ENCODE measurements at places on chromosomes 1 and 21. TPM values are rescaled to one million over a fixed set of nuclear protein-coding genes. Genes with fewer than 3 reads are reported as not detected.

- DNase-seq = no peak
- H3K36me3 ChIP-seq = peaks cover 3% of the 10 kb centered on the region
- no peaks in the 10 kb centered on the region for H3K4me1 ChIP-seq
- peak overlapping the region; percentile 18 for H3K27ac ChIP-seq
Measured at GRCh38 chr1:59332983-59333382, 36.1 kb downstream of the FGGY start.

Gene OR2T33
- not detected for polyA plus RNA-seq

DNA sequence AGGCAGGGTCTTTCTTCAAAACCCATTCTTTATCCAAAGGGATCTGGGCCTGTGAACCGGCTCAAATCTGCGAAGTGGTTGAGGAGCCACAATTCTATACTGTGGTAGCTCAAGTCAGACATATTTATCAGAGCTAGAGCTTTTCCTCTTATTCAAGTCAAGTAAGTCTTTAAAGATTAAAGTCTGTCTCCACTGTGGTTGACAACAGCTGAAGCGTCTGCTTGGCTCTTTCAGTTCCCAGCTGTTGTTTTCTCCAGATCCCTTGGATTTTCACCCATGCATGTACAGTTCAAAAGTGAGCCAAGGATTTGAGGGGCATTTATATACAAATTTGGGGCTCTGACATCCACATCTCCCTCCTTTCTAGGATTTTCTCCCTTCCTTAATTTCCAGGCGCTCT is 66.9 kb downstream of the C1orf185 start:
- DNase-seq = no peak
- no peak overlapping the region for H3K27ac ChIP-seq
- no peak overlapping the region for H3K4me3 ChIP-seq
- H3K36me3 ChIP-seq = no peaks in the 10 kb centered on the region
- H3K4me1 ChIP-seq = no peaks in the 10 kb centered on the region
- no peaks in the 10 kb centered on the region for H3K27me3 ChIP-seq

DNA sequence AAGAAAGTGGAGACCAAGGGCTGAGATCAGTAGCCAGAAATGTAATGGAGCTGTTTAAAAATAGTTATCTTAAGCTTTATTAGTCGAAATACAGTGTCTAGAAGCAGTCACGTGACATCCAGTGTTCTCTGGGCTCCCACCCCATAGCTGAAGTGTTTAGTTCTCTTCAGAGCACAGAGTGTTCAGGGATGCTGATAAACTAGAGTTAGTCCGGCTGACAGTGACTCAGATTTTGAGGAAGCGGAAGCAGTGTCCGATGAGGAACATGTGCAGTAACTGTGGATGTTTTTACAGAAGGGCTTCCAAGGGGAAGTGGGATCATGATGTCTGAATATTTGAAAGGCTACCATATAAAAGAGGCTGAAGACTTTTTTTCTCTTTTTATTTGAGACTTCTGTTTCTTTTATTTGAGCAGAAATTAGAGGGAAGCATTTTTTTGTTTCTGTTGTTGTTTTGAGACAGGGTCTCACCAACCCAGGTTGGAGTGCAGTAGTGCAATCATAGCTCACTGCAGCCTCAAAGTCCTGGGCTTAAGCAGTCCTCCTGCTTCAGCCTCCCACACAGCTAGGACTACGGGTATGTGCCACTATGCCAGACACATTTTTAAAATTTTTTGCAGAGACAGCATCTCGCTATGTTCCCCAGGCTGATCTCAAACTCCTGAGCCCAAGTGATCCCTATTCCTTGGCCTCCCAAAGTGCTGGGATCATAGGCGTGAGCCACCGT is 124.2 kb downstream of the GALNT2 start:
- H3K27me3 ChIP-seq = no peaks in the 10 kb centered on the region
- no peak overlapping the region for H3K4me3 ChIP-seq
- DNase-seq = peak; percentile 20
- H3K27ac ChIP-seq = no peak overlapping the region
- H3K36me3 ChIP-seq = peaks cover 3% of the 10 kb centered on the region
- peaks cover 4% of the 10 kb centered on the region for H3K4me1 ChIP-seq

GRCh38 chr1:91697416-91697815 is 188.5 kb downstream of the TGFBR3 start:
- peaks cover 17% of the 10 kb centered on the region for H3K4me1 ChIP-seq
- no peak overlapping the region for H3K4me3 ChIP-seq
- H3K36me3 ChIP-seq = peaks cover 2% of the 10 kb centered on the region
- DNase-seq = peak; percentile 59
- no peaks in the 10 kb centered on the region for H3K27me3 ChIP-seq

DNA sequence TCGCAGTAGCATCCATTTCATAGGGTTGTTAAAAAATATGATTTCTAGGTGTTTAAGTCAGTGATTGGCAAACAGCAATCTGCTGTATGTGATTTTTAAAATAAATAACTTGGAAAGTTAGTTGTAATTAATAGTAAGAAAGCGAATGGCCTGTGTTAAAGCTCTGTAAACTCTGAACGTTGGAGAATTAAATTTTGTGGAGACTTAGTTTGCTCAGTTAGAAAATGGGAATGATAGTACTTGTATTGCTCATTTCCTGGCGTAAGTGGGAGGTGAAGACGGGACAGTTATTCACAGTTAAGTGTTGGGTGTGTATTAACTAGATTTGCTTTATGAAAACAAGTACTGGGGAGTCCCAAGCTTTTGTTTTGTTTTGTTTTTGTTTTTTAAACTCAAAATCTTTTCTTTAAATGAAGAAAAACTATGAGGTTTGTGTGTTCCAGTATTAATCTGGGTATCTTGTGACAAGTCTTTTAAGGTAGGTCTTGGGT is 995 bp downstream of the CACYBP start:
- DNase-seq = peak; percentile 14
- H3K27me3 ChIP-seq = no peaks in the 10 kb centered on the region
- peaks cover 14% of the 10 kb centered on the region for H3K4me1 ChIP-seq
- peak overlapping the region; percentile 91 for H3K27ac ChIP-seq
- H3K4me3 ChIP-seq = peak overlapping the region; percentile 86

GRCh38 chr21:16137106-16137505 is 407.3 kb downstream of the USP25 start:
- DNase-seq = no peak
- no peak overlapping the region for H3K27ac ChIP-seq
- no peaks in the 10 kb centered on the region for H3K27me3 ChIP-seq
- H3K4me3 ChIP-seq = no peak overlapping the region
- H3K36me3 ChIP-seq = no peaks in the 10 kb centered on the region

Gene ZNF593OS
- 1.2 TPM for polyA plus RNA-seq

DNA sequence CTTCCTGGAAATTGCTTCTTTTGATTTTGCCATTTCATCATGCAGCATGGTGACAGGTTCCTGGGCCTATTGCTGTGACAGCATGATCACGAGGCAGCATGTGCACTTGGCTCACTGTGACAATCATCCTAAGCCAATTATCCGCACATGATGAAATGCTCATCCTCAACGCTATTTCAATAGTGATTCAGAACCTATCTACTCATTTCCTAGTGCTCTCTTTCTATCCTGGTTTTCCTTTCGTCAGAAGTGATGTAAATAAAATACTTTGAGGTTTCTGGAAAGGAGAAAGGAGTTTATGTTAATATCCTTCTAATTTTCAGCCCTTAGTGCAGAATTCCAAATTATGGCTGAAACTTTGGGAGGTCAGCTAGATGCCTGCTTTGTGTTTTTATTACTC is 110.6 kb upstream of the ADAMTS5 start:
- H3K36me3 ChIP-seq = no peaks in the 10 kb centered on the region
- H3K27me3 ChIP-seq = no peaks in the 10 kb centered on the region
- no peak for DNase-seq
- no peak overlapping the region for H3K4me3 ChIP-seq
- H3K27ac ChIP-seq = no peak overlapping the region

GRCh38 chr21:33660406-33660805 is 18.1 kb downstream of the ITSN1 start:
- no peaks in the 10 kb centered on the region for H3K27me3 ChIP-seq
- no peak overlapping the region for H3K4me3 ChIP-seq
- H3K4me1 ChIP-seq = peaks cover 19% of the 10 kb centered on the region
- no peak for DNase-seq
- no peak overlapping the region for H3K27ac ChIP-seq
- no peaks in the 10 kb centered on the region for H3K36me3 ChIP-seq

GRCh38 chr1:209266590-209267205 is 316.8 kb upstream of the CAMK1G start:
- no peaks in the 10 kb centered on the region for H3K36me3 ChIP-seq
- H3K4me1 ChIP-seq = no peaks in the 10 kb centered on the region
- no peak for DNase-seq
- no peak overlapping the region for H3K4me3 ChIP-seq
- no peak overlapping the region for H3K27ac ChIP-seq

DNA sequence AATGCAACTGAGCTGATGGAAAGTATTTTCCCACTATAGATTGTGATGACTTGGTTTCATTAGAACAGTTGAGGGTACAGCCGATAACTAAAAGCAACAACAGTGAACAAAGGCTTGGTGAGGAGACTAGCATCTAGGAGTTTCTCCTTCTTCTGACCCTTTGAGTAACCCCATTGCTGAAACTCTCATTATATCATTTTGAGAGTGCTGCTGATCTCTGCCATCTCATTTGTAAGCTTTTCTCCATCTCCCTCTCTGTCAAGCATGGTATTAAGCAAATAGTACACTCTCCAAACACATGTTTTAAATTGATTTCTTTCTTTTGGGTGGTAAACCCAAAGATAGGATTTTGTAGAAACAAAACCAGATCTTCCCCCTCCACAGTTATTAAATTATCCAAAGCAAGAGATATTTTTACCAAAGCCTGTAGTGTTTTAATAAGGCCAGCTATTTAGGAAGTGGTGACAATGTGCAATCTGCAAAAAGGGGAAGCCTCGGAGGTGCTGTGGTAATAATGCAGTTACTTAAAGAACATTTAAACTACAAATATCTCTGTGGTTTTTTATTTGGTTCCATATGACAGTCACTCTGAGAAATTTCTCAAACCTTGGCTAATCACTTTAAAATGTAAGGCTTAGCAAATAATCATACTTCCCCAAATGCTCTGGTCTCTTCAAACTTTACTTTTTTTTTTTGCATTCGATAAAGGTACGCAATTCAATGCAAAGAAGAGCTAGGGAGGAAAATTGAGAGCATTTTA is 287.5 kb downstream of the HLX start:
- H3K4me1 ChIP-seq = no peaks in the 10 kb centered on the region
- H3K36me3 ChIP-seq = no peaks in the 10 kb centered on the region
- no peaks in the 10 kb centered on the region for H3K27me3 ChIP-seq
- H3K4me3 ChIP-seq = no peak overlapping the region
- no peak for DNase-seq

GRCh38 chr1:59747420-59748024 is 67.2 kb upstream of the HOOK1 start:
- no peaks in the 10 kb centered on the region for H3K27me3 ChIP-seq
- H3K36me3 ChIP-seq = no peaks in the 10 kb centered on the region
- DNase-seq = no peak

Data from large intestine (tissue), 12 donors.